ENCODE measurements at places on chromosomes 1 and 21.

DNA sequence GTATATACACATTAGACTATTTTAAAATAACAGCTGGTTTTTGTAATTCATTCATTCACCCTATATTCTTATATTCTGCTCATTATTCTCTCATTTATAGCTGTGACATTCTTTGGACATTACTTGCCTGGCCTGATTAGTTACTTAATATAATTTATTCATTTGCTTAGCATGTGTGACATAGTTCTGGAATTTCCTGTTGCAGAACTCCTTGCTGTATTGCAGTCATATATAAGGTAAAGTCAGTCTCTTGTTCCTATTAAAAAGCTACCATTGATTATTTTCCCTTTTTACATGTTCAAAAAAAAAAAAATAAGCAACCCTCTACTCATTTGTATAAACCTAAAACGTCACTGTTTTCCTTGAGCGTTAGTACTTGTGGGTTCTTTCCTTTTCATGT lies 23.9 kb downstream of the GNAT2 start:
- no peak for DNase-seq

DNA sequence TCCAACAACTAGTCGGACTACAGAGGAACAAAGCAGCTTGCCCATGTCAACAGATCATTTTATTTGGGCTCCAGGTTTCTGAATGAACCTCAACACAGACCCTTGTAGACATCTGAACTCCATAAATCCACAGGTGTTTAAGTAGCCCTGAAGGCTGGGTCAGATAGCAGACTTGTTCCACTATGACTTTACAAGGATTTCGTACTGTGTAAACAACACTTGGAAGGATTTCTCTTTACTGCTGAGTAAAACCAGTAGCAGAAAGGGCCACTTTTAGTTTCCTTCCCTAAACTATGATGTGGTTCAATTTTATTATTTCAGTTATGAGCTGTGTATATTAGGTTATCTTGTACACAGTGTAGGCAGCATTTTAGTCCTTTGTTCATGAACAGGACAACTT lies 316.4 kb upstream of the ADGRL2 start:
- no peak for DNase-seq

DNA sequence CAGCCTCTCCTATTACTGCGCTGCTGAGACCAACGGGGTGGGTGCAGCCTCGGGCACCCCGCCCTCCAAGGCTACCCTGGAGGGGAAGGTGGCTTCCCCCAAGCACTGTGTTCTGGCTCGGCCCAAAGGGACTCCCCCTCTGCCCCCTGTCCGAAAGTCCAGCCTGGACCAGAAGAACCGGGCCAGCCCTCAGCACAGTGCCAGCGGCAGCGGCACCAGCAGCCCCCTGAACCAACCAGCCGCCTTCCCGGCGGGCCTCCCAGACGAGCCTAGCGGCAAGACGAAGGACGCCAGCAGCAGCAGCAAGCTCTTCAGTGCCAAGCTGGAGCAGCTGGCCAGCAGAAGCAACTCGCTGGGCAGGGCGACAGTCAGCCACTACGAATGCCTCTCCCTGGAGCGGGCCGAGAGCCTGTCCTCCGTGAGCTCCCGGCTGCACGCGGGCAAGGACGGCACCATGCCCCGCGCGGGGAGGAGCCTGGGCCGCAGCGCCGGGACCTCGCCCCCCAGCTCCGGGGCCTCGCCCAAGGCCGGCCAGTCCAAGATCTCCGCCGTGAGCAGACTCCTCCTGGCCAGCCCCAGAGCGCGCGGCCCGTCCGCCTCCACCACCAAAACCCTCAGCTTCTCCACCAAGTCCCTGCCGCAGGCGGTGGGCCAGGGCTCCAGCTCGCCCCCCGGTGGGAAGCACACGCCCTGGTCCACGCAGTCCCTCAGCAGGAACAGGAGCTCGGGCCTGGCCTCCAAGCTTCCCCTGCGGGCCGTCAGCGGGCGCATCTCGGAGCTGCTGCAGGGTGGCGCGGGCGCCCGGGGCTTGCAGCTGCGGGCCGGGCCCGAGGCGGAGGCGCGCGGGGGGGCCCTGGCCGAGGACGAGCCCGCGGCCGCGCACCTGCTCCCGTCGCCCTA lies 533.1 kb downstream of the KIF26B start:
- peak; percentile 45 for DNase-seq

DNA sequence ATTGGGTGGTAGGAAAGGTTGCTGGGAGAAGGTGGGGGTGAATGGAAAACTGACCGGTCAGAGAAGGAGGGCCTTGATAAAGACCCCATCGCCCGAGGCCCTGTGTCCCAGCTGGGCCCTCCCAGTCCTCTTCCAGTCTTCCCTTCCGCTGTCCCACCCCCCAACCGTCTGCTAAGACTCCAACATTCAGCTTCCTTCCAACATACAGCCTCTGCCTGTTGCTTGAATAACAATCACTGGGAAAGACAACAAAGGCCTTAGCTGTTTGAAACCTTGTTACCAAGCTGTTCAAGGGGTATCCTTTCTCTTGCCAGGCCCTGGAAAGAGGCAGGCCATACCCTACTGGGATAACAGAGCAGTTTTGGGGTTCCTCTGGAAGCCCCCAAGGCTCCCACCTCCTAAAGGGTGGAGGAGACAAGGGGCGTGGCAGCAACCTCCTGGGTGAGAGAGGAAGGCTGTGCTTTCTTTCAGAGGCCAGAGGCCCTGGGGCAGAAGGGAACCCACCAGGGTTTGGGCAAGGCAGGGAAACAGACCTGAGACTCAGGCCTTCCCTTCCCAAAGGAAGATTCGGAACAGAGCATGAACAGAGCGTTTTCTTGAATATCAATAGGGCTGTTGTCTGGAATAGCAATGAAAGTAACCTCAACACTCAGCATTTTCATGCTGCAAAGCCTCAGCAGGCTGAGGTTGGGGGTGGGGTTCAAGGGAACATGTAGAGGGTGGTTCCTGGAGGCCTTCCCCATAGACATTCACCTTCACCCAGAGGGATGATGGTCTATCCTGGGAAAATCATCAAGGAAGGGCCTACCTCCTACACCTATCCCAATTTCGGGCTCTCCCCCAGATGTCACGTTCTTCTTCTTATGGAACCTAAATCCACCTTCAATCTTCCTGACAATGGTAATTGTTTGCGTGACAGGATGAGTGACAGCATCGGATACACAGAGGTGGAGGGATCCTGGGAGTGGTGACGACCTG lies 4.1 kb downstream of the ETNK2 start:
- no peak for DNase-seq

- no peak for DNase-seq
Measured at GRCh38 chr1:189351960-189352359, 1125.7 kb downstream of the BRINP3 start.

DNA sequence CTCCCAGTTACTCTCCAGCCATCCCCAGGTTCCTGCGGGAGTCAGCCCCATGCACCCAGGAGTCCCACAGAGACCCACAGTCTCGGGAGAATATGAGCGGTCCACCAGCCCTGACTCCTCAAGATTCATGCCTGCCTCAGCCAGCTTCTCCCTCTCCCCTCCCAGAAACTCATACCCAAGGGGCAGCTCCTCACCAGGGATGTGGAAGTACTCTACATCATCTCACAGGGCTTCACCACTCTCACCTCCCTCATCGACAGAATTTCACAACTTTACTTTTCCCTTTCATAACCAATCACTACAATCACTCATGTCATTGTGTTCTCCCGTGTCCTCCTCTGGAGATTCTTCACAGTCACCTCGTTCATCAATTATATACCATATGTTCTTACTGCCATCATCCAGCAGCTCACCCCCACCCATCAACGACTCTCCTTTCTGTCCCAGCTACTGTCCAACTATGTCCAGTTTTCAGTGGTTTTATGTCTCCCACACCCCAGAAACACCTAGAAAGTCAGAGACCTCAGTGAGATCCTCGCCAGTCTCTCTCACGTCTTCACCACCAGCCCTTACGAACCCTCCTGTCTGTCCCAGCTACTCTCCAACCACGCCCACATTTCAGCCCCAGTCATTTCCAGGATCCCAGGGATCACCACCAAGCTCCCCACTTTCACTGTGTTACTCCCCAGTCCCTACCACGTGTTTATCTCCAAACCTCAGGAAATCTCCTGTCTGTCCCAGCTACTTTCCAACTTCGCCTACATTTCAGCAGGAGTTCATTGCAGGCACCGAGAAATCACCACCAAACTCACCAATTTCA lies 1530.1 kb upstream of the TPTE start:
- no peak for DNase-seq

GRCh38 chr1:180563026-180563827 lies 4.5 kb downstream of the OVAAL start:
- DNase-seq, result no peak

- no peak for DNase-seq
Measured at GRCh38 chr1:99970713-99971255, 988 bp downstream of the SLC35A3 start.

DNA sequence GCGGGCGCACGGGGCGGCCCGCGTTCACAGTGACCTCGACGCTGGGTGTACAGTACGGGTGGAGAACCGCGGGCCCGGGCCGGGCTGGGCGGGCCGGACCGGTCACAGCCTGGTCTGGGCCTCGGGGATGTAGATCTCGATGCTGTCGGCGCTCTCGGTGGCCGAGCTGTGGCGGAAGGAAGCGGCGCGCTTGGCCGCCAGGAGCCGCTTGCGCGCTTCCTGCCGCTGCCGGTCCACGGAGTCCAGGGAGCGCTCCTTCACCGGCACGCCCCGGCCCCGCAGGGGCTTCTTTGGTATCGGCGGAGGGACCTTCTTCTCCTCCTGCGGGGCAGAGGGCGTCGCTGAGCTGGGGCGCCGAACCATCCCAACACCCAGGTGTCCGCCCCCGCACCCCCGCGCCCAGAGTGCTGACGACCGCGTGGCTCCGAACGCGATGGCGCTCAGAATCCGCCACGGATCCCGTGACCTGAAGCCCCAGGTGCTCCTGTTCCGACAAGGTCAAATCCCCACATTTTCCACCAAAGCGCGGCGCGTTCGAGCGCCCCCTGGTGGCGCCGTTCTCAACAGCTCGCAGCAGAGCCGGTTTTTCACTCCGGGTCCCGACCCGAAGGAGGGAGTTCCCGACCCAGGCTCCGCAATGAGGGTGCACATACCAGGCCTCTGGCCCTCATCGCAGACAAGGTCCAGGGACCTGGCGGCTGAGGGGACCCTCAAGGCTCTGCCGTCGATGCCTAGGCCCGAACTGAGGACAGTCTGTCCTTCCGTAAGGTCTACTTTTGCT lies 6.6 kb upstream of the SMIM12 start:
- DNase-seq, result peak; percentile 89

DNA sequence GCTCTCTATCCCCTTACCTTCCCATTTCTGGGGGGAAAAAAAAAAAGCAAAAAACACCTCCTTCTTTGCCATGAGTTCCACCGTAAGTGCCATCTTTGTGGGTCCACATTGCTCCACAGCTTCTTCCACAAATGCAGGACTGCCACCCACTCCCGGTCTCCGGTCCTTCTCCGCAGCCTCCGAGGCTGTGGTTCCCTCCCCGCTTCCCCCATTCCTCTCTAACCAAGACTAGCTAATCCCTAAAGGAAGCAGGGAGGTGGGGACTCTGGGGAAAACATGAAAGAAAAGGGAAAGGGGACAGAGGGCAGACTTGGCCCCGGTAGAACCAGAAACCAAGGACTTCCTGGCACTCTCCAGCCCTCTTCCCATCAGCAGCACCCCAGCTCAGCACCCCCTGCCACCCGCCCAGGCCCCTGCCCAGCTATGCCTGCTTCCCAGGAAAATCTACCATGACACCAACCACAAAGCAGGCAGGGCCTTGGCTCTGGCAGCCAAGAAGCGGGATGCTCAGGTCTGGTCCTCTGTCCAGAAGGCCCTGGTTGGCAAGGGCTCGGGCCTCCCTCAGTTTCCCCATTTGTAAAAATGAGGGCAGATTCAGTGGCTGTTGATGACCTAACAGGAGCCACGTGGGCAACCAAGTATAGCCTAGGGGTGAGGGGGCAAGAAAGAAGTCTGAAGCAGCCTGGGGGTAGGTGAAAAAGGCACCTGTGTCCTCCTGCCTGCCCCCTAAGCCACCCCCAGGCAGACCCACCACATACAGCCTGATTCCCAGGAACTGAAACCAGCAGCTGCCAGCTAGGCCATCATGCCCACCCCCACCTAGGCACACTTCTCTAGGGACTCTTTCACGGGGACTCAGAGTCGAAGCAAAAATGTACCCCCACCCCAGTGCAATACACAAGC lies 2.5 kb downstream of the EPHA2 start:
- no peak for DNase-seq

- DNase-seq, result no peak
Measured at GRCh38 chr1:180278596-180279395, 48.7 kb downstream of the LHX4 start.

DNA sequence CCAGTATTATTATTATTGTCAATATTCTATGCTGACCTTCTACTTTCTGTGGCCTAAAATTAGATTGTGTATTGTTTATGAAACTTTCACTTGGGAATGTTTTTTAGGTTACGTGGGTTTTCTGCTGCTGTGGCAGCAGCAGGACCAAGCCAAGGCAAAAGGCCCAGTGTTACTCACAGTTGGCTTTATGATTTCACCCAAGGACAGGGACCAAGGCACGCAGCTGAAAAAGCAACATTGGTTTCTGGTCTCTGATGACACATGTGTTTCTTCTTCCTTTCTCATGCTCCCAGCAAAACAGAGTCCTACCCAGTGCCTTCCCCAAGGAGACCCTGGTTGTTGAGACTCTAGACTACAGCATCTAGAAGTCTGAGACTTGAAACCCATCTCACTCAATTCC lies 413.7 kb downstream of the SETD4 start:
- DNase-seq, result no peak

- peak; percentile 13 for DNase-seq
Measured at GRCh38 chr1:240149484-240150094, 57.9 kb downstream of the FMN2 start.

DNA sequence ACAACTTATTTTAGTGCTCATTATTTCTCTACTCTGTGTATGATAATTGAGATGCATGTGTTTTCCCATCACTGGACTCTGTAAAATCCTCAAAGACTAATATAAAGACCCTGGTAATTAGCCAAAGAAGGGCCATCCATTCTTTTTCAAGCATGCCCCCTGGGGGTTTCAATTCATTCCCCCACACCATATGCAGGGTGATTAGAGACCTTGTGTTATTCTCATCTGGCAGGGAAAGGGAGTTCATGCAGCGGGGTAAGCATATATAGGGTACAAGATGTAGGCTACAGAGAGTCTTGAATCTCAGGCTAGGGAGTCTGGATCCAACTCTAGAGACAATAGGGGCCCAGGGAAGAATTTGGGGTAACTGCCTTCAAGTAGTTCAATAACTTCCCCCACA lies 166.5 kb downstream of the TNR start:
- no peak for DNase-seq

- no peak for DNase-seq
Measured at GRCh38 chr1:8152731-8153702, 126.9 kb upstream of the ERRFI1 start.

GRCh38 chr1:26978901-26979300 lies 14.6 kb upstream of the TRNP1 start:
- DNase-seq, result no peak

- DNase-seq, result no peak
Measured at GRCh38 chr1:228839656-228840055, 104.4 kb downstream of the RHOU start.

DNA sequence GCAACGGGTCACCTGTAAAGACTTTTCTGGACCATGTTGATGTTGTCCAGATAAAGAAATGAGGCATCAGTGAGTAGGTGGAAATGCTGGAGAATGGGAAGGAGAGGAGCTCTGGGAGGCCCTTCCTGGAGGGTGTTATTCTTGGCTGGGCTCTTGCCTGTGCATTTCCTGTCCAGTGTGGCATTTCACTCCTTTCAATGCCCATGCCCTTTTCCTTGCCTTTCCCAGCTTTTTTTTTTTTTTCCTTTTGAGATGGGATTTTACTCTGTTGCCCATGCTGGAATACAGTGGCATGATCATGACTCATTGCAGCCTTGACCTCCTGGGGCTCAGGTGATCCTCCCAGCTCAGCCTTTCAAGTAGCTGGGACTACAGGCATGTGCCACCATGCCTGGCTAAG lies 11.8 kb downstream of the NOS1AP start:
- DNase-seq, result no peak

- DNase-seq, result no peak
Measured at GRCh38 chr1:147492207-147492606, 49.1 kb upstream of the BCL9 start.

Data from HuH-7.5 (cell line).